Endodermal cell (in vitro differentiated cells): ENCODE measurements at places on chromosomes 5 and 9. TPM values are rescaled to one million over a fixed set of nuclear protein-coding genes. Genes with fewer than 3 reads are reported as not detected.

The HACD4 gene
- total RNA-seq: 1.2 to 1.9 TPM (median 1.7 TPM) in 3 replicates

DNA sequence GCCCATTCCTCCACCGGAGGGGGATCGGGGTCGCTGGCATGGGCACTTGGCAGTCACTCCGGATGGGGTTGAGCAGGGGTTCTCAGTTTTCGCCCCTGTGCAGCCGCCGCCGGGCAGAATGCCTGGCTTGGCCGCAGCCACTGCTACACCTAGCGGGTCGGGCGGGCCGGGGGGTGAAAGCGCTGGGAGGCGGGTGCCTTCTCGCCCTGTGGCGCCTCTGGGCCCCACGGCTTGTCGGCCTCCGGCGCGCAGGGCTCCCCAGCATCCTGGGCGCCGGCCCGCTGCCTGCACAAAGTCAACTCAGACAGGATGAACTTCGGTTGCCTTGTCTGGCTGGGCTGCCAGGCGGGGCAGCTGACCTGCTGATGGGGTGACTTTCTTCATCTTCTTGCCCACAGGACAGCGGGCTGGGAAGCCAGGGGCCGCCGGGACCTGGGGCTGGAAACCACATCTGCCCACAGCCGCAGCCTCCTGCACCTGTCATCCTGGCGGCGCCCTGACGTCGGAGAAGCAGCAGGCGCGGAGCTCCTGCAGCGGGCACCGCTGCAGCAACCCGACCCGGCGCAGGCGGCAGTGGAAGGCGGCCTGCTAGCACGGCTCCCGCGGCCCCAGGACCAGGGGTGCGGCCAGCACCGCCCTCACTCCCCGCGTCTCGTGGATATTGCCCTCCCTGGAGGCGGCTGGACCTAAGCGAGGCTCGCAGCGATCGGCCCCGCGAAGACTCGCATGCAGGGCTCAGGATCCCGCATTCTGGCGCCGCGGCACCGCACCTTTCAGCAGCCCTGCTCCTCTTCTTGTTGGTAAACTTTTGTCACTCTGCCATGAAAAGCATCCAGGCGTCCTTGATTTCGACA is 1.3 kb upstream of the ANKRD18A start:
- peak; percentile 81 for DNase-seq

GRCh38 chr5:64190562-64191306 is 25.1 kb downstream of the RNF180 start:
- no peak for DNase-seq

GRCh38 chr5:93302711-93303110 is 278.3 kb downstream of the NR2F1-AS1 start:
- no peak for DNase-seq

GRCh38 chr9:38334234-38334633 is 58.3 kb upstream of the ALDH1B1 start:
- peak; percentile 76 for DNase-seq

The PCDHA8 gene
- 0.70 to 1.3 TPM (median 0.71 TPM) in 3 replicates for total RNA-seq

The PNPLA7 gene
- 2.0 to 2.3 TPM (median 2.2 TPM) in 3 replicates for total RNA-seq

The SLC22A4 gene
- 0.23 and 0.68 TPM in 2 replicates for total RNA-seq

- DNase-seq: peak; percentile 71
Observed at GRCh38 chr5:176724472-176724871, 77.2 kb downstream of the TSPAN17 start.

The C5orf24 gene
- 33.3 and 33.8 TPM in 2 replicates for total RNA-seq

The GGTA1 gene
- not detected in 3 replicates for total RNA-seq

DNA sequence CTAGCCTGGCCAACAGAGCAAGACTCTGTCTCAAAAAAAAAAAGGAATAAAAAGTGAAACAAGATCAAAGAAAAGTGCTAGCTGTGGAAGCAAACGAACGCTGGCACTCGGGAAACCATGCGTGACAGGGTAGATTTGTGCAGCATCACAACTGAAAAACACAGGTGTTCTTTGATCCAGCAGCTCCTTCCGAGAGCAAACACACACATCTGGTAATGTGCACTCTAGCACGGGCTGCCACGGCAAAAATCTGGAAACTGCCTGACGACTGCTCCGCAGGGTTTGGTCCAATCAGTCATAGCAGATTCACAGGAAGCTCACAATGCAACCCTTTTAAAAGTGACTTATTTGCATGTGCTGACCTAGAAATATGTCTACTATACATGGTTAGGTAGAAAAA is 80.0 kb downstream of the SYK start:
- peak; percentile 6 for DNase-seq

The MZB1 gene
- total RNA-seq: 0.57 and 0.59 TPM in 2 replicates

The JAK2 gene
- 10.3 to 13.1 TPM (median 10.4 TPM) in 3 replicates for total RNA-seq

The OCLN gene
- total RNA-seq: 117 and 124 TPM in 2 replicates

DNA sequence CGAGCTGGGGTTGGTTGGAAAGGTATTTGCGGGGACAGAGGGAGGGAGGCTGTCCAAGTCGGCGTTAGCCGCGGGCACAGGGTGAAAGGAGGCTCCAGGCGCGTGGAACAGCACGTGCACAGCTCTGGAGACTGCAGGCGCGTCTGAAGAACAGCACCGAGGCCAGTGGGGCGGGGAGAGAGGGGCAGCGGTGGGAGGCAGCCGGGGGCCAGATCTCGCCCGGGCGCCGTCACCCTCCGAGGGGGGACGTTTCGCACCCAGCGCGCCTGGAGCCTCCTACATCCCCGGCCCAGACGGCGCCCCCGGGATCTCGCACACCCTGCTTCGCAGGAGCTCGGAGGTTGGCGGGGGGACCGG is 79.6 kb downstream of the NTNG2 start:
- DNase-seq: no peak

DNA sequence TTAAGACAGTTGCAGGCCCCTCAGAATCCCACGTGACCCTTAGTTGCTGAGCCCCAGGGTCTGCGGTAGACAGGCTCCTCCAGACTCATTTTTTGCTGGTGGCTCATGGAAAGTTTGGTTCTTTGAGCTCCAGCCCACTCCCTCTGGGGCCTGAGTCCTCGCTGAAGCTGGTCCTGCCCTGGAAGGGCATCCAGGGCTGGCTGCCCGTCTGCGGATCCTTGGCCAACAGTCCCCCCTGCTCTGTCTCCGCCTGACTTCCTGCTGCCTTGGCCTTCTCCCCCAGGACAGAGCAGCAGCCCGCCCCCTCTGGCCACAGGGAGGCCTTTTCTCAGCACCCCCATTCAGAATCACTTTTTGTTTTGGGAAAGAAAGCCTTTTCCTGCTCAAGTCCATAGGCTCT is 24.4 kb downstream of the SLC6A7 start:
- DNase-seq: no peak

DNA sequence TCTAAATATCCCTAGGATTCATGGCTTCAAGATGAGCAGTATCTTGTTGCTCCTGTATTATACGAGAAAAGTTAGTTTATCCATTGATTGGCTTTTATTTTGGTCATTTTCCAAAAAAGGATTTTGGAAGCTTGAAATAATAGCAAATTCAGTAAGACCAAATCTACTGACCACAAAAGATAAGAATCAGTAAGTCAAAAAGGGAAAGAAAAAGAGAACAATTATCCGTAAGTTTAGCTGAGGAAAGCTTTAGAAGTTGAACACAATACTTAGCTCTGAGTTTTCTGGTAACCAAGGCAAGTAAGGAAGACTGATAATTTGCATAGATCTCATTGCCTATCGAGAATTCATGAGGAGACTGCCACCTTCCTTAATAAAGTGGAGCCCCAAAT is 9.1 kb downstream of the TGFBR1 start:
- no peak for DNase-seq

DNA sequence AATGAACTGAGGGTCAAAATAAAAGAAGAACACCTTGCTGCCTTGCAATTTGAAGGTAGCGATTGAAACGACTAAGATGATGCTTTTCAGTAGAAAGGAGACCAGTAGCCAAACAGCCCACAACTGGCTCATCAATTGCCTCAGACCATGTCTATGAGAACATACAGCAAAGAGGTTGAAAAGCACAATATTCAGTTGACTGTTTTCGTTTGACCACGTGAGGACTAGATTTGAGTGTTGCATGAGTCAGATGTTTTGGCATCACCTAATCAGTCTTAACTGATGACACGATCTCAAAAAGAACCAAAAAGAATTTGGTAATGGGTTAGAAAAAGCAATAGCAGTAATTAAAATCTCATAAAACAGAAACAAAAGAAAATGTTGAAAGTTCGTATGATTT is 82.7 kb upstream of the IL7R start:
- DNase-seq: no peak

DNA sequence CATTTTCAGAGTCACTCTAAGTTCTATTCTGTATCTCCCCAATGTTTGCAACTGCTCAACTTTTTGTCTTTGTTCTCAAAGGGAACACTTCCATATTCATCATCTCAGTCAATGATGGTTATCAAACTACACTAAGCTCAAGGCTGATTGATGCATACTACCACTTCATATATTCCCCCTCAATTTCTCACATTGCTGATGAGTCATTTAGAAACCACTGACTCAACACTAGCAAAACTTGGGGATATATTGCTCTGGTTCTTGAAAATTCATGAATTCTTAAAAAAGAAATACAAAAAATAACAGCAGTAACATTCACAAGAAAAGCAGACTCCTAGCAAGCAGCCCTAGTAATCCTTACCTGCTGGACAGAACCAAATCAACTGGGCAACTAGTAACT is 52.2 kb downstream of the ABHD17B start:
- DNase-seq: no peak

The SLCO4C1 gene
- total RNA-seq: 2.2 to 4.0 TPM (median 3.6 TPM) in 3 replicates

- DNase-seq: no peak
Observed at GRCh38 chr5:91910247-91910646, 527.1 kb upstream of the ARRDC3 start.

The SH2D3C gene
- 1.4 and 2.9 TPM in 2 replicates for total RNA-seq

DNA sequence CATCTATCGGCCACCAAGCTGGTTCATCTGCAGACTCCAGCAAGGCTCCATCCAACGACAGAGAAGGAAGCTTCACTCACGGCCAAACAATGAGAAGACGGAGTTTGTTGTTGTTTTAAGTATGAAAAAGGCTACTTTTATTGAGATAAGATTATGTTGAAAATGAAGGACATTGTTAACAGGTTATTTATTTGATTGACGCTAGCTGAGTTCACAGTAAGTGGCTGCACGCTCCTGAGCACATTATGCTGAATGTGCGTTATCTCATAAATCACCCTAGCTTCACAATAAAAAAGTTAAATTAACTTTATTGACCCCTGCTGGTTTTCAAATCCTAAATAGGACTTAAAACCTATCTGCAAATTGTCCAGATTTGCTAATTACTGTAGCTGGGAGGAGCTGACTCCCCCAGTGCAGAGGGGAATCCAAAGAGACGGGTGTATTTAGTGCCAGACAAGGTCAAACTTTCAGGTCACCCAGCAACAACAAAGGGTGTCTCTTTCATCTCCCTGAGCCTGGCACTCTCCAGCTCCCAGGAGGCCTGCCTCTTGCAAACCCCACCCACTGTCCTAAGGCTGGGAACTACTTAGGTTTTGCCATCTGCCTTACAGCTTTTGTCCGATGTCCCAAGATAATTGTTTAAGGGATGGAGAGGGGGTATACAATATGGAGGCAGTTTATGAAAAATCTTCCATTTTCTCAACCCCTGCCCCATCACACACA is 129.2 kb downstream of the ZDHHC21 start:
- DNase-seq: no peak

DNA sequence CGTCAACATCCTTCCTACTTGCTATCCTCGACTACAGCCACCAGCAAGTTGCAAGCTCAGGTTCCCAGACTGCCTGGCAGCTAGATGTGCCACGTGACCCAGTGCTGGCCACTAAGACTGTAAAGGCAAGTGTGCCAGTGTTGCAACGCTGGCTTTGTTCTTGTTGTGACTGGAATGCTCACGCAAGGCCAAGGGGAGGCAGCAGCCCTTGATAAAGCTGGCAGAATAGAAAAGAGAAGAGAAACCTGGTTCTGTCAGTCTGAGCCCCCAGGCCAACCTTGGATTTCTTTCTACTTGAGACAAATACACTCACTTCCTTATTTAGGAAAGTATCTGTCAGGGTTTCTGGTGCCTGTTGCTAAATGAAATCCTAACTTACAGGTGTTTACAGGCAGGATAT is 113.0 kb downstream of the KLHL3 start:
- DNase-seq: peak; percentile 17

GRCh38 chr9:136345281-136346156 is 18.0 kb downstream of the DNLZ start:
- DNase-seq: peak; percentile 91

The CNTFR gene
- total RNA-seq: 1.5 to 6.1 TPM (median 1.6 TPM) in 3 replicates

The NR2F1 gene
- total RNA-seq: 0.22 TPM in 1 of 3 replicates, not detected in the others

GRCh38 chr9:98064623-98065392 is 8.3 kb downstream of the NANS start:
- no peak for DNase-seq

DNA sequence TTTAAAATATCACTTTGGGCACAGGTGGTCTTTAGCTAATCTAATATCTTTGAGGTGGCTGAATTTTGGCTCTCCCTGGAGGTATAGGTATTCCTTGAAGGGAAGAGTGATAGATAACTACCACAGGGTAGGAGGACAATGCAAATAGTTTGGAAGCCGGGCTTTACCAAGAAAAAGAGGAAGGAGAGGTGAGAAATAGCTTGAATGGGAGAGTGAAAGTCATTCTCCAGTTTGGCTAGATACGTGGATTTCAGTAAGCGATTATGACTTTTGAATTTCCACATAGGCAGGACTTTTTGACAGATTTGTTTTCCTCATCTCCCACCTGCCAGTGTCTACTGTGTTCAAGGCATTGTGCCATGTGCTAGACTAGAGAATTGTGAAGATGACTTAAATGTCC is 45.5 kb downstream of the RASA1 start:
- DNase-seq: no peak

The ENTREP1 gene
- total RNA-seq: 23.9 and 25.8 TPM in 2 replicates

GRCh38 chr9:98500337-98500919 is 208.3 kb downstream of the GABBR2 start:
- DNase-seq: peak; percentile 38

- DNase-seq: no peak
Observed at GRCh38 chr5:135051872-135052271, 17.8 kb upstream of the PITX1 start.

DNA sequence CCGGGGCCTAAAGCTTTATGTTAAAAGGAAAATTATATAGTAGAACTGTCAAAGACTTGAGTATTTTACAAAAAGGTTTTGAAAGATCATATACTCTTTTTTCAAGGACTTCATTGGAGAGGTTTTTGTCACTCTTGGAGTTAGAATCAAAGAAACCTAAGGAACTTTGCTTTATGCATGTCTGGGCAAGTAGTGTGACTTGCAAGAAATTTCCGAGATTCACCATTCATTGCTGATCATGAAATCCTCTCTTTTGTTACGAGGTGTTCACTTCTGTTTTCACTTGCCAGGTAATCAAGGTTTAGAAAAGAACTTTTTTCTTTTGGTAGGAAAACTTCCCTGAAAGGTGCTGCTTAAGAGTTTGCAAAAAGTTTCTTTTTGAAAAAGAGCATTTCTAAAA is 64.8 kb downstream of the NUP214 start:
- no peak for DNase-seq

- DNase-seq: no peak
Observed at GRCh38 chr5:117143406-117143805, 568.8 kb upstream of the SEMA6A start.

DNA sequence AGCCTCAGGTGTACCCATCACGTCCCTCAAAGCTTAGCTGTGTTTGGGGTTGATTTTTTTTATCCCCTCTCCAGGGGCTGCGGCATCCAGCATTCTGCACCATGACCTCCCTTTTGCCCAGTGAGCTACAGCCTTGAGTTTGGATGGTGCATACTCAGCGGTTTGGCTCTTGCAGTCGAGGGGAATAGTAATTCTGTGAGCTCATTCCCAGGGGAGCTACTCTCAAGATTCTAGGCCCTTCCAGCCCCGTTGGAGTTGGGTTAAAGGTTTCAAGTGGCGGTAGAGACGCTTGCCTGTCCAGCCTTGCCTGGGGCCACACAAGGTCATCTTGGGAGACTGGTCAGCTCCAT is 102.2 kb upstream of the SPRY4 start:
- DNase-seq: peak; percentile 58

The TPRN gene
- 23.9 and 25.7 TPM in 2 replicates for total RNA-seq
